ENCODE measurements at places on chromosomes 12 and 14.

GRCh38 chr14:52949711-52950409 lies 990 bp downstream of the FERMT2 start:
- peak; percentile 55 for DNase-seq

GRCh38 chr12:114767906-114768722 lies 84.1 kb upstream of the TBX3 start:
- no peak for DNase-seq

GRCh38 chr12:96828169-96828789 lies 78.8 kb upstream of the NEDD1 start:
- no peak for DNase-seq

GRCh38 chr12:28051516-28052354 lies 79.2 kb upstream of the PTHLH start:
- no peak for DNase-seq

DNA sequence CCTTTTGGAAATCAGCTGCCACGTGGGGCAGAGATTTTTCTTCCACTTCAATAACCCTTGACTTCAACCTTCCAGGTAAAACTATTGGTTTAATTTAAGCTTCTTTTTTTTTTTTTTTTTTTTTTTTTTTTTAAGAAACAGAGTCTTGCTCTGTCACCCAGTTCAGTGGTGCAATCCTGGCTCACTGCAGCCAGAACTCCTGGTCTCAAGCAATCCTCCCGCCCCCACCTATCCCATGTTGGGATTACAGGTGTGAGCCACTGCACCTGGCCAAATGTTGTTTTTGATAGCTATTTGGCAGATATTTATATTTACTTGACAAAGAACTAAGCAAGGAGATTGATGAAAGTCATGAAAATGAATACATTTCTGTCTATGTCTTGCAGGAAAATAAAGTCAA lies 65.1 kb downstream of the SINHCAF start:
- DNase-seq: no peak

- peak; percentile 83 for DNase-seq
Measured at GRCh38 chr12:62760779-62761178, 174.2 kb downstream of the PPM1H start.

DNA sequence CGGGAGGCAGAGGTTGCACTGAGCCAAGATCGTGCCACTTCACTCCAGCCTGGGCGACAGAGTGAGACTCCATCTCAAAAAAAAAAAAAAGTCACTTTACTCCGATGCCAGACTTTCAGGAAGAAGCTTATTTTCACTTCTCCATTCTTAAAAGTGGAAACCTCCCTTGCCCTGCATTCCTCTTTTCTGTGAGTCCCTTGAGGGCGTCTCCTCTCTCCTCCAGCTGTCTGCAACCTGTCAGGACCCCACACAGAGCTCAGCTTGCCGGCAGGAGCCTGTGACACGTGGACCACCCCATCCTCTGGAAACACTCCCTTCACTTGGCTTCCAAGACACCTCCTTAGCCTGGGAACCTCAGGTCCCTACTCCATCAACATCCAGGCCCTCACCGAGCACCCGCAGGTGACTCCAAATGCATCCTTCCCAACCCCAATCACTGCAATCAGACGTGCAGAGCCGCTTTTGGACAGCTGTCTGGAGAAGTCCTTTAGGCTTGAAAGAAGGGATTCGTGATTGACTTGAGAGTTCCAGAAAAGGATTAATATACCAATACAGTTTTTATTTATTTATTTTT lies 34.3 kb downstream of the SLC15A4 start:
- DNase-seq: no peak

DNA sequence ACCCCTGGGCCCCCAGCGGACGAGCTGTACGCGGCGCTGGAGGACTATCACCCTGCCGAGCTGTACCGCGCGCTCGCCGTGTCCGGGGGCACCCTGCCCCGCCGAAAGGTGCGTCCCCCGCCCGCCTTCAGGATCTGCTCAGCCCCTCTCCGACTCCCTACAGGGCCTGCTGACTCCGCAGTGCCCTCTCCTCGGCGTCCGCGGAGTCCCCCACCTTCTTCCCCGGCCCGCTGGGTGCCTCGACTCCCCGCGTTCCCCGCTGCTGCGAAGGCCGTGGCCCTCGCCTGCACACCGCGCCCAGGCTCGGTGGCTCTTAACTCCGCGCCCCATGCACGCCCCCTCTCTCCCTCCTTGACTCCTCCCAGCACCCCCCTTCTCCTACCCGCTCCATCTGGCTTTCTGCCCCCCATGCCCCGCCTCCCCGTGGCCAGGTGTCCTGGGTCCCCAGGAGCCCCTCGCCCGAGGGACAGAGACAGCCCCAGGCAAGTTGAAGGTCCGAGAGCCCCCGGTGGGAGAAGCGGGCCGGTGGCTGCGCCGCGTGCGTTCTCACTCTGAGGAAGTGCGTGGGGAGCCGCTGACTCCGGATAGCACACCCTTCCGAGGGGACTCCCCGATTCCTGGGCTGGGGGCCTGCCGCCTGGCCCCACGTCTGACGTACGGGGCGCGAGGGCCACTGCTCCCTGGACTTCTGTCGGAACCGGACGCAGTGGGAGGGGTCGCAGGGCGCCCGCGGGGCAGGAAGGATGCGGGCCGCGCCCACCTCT lies 594 bp downstream of the TAMALIN start:
- no peak for DNase-seq

DNA sequence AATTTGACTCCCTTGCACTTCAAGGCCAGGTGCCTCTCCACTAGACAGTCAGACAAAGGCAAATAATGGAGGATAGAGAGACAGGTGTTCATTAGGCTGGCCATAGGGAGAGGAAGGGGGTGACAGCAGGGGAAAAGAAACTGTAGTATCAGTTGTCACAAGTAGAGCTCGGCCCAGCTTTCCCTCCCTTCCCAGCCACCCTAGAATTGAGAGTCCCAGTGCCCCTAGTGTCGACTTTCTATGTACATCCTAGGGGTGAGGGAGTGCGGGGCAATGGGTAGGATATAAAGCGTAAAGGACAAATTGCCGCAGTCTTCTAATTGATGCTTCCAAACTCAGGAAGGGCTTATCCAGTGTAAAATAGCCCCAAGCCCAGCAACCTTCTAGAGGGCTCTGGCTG lies 39.0 kb downstream of the BAZ2A start:
- no peak for DNase-seq

GRCh38 chr12:2974560-2974971 lies 15.4 kb downstream of the TEAD4 start:
- DNase-seq: no peak

GRCh38 chr14:65277027-65277426 lies 135.5 kb upstream of the FUT8 start:
- no peak for DNase-seq

DNA sequence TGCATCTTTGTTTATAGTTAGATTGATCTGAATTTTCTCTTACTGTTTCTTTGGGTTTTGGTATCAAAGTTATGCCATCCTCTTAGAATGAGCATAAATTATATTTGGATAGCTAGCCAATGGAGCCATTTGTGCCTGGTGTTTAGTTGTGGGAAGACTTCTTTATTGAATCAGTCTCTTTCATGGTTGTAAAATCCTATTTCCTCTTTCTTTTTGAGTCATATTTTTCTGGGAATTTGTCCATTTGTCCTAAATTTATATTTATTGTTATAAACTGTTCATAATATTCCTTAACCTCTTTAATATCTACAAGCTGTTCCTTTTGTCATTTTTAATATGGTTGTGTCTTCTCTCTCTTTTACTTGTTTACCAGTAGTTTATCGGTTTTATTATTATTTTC lies 462.5 kb downstream of the AEBP2 start:
- DNase-seq: no peak

- no peak for DNase-seq
Measured at GRCh38 chr12:92732716-92733115, 29.9 kb downstream of the PLEKHG7 start.

GRCh38 chr14:23482823-23483148 lies 13.3 kb downstream of the NGDN start:
- no peak for DNase-seq

DNA sequence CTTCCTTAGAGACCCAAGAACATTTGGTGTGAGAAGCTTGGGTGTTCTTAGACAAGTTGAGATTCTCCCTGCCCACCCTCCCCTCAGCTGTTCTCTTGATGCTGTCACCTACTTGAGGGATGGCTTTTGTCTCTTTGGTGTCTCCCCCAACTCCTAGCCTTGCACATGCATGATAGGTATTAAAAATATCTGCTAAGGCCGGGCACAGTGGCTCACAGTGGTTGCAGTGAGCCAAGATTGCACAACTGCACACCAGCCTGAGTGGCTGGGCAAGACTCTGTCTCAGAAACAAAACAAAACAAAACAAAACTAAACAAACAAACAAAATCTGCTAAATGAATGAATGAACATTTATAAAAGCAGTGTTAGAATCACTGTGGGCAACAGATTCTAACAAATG lies 261.1 kb downstream of the AKAP6 start:
- no peak for DNase-seq

DNA sequence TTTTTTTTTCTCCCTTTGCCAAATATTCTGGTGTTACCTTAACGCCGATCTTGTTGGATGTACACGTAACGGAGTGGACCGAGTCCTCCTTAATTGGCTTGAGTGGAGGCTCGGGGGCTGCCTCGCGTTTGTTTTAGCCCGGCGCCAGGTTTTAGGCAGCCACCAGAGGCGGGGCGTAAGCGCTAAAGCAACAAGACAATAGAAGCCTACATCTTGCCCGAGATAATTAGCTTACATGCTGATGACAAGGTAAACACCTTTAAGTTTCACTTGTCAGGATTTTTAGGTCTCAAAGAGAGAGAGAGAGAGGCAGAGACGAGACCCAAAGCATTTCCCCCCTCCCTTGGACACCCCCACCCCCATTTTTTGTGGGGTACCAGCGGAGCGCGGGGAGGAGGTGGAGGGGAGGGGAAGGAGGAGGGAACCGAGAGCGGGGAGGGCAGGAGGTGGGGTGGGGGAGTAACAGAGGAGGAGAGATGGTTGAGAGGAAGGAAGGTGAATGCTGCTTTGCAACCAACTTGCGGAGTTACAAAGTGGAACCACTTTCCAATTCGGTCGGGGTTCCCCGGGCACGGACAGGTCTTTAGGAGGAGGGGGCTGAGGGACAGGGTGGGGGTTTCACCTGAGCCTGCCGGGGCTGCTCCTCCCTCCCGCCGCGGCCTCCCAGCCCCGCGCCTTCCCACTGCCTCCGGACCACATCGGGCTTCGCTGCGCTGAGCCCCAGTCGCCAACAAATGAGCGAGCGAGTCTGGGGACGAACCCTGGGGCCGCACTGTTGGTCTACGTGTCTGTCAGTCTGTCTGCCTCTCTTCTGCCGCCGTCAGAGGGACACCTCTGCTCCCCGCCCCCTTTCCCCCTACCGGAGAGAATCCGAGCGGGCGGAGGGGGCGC lies at the start of gene NKX2-1:
NKX2-1 (minus strand) TSS at position 802 of the 891 bp plus-strand sequence; CDS start at position 699, 103 bp downstream.
- DNase-seq: no peak

- DNase-seq: peak; percentile 43
Measured at GRCh38 chr14:53032161-53032803, 81.4 kb upstream of the FERMT2 start.

- DNase-seq: peak; percentile 36
Measured at GRCh38 chr14:65958664-65959562, 527.3 kb upstream of the CCDC196 start.

GRCh38 chr14:61602003-61602732 lies 93.1 kb upstream of the HIF1A start:
- no peak for DNase-seq

DNA sequence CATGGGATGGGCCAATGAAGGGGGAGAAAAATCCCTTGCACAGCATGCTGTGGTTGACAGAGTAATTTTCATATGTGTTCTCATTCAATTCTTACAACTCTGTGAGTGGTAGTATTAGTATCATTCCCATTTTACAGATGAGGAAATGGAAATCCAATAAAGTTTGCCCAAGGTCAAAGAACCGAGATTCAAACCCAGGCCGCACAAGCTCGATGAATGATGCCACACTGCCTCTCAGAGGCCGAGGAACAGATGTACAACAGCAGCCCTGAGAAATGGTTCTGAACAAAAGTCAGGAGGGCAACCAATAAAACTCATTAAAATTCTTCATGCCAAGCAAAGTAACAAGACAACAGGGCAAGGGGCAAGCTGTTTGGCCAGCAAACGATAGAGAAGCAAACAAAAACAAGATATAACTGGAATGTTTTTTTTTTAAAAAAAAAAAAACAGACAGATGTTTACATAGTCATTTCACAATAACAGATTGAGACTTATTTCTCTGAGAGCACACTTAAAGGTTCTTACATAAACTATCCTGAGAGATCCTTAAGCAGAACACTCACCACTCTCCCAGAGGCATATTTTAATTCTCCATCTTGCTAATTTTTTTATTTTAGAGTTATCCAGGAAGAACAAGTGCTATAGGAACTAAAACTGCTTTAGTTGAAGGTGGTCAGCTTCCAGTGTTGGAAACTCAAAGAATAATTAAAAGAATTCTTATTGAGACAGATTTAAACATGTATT lies 85.8 kb downstream of the EXOC5 start:
- peak; percentile 39 for DNase-seq

DNA sequence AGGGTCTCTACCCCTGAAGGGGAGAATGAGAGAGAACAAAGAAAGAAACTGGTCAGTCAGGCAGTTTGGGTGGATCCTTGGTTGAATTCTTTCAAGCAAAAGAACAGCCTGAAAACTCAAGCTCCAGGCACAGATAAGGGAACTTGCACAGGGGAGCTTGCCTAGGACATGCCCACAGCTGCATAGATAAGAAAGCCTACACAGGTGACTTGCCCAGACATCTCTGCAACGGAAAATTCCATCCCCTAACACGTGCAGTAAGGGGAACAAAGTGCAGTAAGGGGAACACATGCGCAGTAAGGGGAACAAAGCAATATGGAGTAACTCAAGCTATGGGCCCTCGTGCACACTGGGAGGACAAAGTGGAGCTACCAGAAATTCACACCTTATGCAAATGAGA lies 540.1 kb upstream of the MIS18BP1 start:
- no peak for DNase-seq

- DNase-seq: no peak
Measured at GRCh38 chr12:111093428-111094142, 173.2 kb upstream of the MYL2 start.

GRCh38 chr12:58435647-58436046 lies 484.7 kb downstream of the LRIG3 start:
- no peak for DNase-seq

- no peak for DNase-seq
Measured at GRCh38 chr12:115850957-115851356, 426.5 kb downstream of the MED13L start.

- no peak for DNase-seq
Measured at GRCh38 chr14:100664231-100664630, 62.5 kb upstream of the DLK1 start.
